Activated CD4-positive, alpha-beta T cell treated with anti-CD3 and anti-CD28 coated beads, Interleukin-2, Interleukin-6, amounts not matched to agents 100 ng/mL and 50 ng/mL, durations not matched to agents 16 hours and 8 hours (primary cell): ENCODE measurements at places on chromosomes 2 and 18.

- DNase-seq, result no peak
These were observed 92.5 kb downstream of the EML4 start for GRCh38 chr2:42261518-42262195.

- DNase-seq, result no peak
These were observed 60.0 kb upstream of the PSME4 start for GRCh38 chr2:54030806-54031205.

GRCh38 chr2:148350199-148350598 is 294.4 kb upstream of the EPC2 start:
- no peak for DNase-seq

DNA sequence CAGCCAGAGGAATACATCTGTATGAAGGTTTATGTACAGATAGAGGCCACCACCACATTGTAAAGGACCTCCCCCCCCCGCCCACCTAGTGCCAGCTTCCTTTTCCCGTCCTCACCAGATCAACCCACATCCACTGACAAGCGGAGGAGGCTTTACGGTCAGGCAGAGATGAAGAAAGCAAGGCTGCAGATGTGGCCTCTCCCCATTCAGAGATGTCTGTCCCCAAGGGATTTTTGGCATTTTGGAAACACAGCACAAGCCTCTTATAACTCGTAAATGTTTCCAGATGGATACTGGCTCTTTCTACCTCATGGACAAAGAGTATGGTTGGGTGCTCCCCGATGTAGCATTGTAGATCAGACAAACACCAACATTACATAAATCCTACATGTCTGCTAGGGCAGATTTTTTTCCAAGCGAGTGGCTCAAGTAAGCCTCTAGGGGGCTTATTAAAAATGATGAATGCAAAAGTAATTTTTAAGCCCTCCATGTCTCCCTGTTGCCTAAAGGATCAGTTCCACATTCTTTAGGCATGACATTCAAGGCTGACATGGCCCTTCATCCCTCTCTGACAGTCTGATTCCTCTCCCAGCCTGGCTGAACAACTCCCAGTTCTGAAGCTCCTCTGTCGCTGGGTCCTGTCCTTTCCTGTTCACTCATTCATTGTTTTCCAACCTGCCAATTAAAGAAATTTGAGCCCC is 11.7 kb downstream of the VIT start:
- DNase-seq, result no peak

DNA sequence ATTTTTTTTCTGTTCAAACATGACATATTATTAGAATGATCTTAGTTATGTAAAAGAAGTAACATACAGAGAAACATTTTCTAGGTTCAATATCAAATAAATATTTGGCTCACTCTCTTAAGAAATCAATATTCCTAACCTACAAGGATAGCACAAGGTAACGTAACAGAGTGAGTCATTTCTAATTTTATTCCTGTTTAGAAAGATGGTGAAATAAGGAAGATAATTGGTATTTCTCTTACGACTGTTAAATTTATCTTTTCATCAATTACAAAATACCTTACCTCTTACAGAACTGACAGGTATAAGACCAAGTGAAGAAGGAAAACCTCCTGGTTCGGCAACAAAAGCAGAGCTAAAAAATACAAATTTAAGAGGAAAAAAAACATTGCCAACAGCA is 45.1 kb downstream of the PRELID3A start:
- no peak for DNase-seq

DNA sequence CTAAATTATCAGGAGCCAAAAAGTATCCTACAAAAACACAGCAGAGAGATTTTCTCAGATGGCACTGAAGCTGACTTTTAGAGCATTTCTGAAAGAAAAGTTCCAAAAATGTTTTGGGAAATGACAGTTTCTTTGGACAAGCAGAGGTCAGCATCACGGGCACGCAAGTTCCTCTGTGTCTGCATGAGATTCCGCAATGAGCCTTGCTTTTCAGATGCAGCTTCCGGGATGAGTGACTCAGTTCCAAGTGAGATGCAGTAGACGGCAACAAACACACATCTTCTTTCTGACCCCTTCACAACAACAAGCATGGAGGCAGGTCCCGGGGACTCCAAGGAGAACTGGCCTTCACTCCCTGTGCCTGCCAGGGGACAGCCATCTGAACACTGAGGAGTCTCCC is 76.6 kb downstream of the EIPR1 start:
- no peak for DNase-seq

GRCh38 chr18:55054021-55054990 is 95.0 kb upstream of the CCDC68 start:
- no peak for DNase-seq

- DNase-seq, result no peak
These were observed 786.4 kb downstream of the RNF144A start for GRCh38 chr2:7703543-7704144.

DNA sequence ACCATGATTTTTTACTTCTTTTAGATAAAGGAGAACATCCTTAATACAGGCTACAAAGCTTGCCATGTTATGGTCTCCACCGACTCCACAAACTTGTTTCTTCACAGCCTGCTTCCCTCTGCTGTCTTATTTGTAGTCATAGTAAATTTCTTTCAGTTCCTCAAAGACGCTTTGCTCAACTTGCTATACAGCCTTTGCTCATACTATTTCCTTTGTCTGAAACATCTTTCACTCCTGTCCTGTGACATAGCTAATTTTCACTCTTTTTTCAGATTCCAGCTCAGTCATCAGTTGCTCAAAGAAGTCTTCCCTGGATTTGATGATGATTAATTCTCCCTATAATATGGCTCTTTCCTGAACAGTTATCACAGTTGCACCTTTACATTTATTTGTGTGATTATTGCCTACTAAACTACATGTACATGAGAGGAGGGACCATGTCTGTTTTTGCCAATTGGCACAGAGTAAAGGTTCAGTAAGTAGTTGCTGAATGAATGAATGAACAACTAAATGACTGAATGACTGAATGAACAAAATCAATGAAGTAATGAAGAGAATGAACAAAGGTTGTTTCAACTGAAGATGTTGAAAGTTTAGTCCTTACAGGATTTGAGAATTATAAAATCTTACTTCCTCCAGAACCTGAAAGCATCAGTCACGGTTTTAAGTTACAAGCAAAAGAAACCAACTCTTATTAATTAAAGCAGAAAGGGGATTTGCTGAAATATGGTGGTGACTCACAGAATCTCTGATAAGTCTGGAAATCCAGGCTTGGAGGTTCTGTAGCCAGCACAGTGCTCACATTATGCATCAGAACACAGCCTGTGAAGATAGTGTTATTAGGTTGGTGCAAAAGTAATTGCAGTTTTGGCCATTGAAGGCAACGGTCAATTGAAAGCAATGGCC is 186.4 kb upstream of the FAM98A start:
- no peak for DNase-seq

DNA sequence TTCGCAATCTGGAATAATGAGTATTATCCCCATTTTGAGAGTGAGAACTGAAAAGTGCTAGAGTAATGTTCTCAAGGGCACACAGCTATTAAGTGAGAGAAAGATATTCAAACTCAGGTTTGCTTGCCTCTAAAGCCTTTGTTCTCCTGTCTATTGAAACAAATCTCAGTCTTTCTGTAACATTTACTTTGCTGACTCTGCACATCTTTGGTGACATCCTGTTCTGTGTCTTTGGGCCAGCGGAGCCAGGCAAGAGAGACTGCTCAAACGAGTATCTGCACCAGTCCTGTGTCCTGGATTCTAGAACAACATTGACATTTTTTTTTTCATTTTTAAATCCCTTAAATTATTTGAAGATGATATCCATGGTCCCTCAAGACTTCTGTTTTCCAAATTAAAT is 1539.2 kb upstream of the PIK3C3 start:
- DNase-seq, result no peak

DNA sequence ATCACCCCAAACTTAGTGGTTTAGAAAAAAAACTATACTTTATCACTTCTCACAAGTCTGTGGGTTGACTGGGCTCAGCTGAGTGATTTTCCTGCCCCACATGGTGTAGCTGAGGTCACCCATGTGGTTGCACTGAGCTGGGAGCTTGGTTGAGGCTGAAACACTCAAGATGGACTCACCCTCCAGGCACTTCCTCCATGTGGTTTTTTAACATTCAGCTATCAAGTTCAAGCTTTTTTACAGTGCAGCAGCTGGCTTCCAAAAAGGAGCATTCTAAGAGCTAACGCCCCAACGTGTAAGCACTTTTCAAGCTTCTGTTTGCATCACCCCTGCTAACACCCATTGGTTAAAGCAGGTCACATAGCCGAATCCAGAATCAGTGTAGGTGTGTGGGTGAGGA is 105.9 kb upstream of the CREB1 start:
- peak; percentile 66 for DNase-seq

DNA sequence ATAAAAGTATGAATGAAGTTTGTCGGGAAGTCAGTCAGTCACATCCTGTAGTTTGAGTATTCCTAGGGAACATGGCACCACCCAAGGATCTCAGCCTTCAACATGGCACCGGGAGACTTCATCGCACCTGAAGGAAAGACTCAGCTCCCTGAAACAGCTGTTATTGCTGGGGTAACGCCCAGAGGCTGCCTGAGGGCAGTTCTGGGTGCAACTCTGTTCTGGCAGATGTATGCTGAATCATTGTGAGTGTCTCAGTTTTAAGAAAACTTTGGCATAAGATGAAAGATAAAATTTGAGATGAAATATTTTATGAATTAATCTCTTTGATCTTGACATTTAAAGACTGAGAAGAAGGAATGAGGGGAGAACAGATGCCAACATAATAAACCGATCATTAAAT is 49.9 kb upstream of the SERPINB2 start:
- DNase-seq, result no peak

GRCh38 chr18:73646196-73646595 is 501.4 kb downstream of the FBXO15 start:
- DNase-seq, result no peak

- DNase-seq, result no peak
These were observed 35.4 kb downstream of the HJURP start for GRCh38 chr2:233818639-233819621.

DNA sequence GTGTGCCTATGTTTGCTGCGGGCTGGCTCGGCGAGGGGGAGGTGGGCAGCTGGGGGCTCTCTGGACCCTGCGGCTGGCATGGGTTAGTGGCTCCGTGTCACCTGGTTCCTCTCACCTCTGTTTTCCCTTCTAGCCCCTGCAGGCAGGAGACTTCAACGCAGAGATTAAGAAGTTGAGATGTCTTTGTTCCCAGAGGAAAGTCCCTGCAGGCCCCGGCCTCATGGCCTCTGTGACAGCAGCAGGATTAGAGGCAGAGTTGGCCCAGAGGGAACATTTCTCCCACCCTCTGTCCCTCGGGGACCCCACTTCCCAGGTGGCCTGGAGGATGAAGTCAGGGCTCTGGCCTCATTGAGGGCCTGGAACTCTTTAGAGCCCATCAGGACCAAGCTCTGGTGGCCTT is 56.5 kb downstream of the HPCAL1 start:
- DNase-seq, result no peak

DNA sequence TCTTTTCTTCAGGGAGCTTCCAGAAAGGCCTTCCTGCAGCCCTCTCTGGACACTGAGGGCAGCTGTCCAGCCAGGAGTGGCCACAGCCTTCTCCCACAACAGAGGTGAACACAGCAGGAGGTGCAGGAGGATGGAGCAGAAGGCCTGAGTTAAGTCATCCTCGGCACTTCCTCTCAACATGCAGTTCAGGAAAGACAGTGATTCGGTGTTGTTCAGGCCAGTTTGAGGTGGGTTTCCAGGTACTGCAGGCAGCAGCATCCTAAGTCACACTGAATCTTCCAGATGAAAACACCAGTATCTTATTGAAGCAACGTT is 225.3 kb upstream of the PXDN start:
- DNase-seq, result no peak

- DNase-seq, result peak; percentile 53
These were observed 219.6 kb upstream of the RAB12 start for GRCh38 chr18:8389391-8390340.

DNA sequence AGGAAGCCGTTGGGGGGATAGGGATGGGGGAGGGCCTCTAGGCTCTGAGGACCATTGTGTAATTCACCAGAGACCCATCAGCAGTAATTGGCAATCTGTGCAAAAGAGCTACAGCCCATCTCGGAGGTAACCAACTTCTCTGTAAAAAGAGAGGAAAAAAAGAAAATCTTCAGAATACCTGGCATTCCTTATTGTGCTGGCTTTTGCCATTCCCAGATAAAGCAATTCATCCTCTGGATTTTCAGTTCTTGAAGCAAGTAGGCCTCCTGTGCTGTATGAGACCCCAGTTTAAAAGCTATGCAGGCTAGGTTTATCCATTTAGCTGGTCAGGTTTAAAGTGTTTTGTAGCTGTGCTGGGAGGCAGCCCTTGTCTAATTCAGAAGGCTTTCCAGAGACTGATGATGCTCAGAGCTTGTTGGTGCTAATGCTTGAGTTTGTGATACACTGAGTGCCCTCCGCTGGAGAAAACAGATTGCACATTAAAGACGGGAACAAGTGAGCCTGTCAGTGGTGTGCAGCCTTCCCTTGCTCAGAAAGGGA is at the start of gene LRRTM4:
LRRTM4 (minus strand) TSS at position 446 of the 540 bp plus-strand sequence.
- DNase-seq, result no peak

- no peak for DNase-seq
These were observed 28.0 kb downstream of the ZNF519 start for GRCh38 chr18:14104201-14104600.

DNA sequence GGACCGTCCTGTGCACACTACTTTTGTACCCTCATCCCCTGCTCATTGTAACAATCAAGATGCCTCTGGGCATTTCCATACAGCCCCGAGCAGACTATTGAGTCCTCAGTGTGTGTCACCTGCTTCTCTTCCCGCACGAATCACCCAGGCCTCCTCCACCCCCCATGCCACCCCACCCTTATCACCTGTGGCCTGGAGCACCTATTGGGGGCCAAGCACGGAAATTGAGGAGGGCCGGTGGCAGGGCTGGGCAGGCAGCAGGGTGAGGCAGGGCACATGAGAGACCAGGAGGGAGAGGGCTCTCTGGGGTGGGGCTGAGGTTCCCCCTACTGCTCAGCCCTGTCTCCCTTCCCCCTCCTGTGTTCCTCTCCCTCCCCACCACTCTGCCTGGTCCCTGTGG is 4.3 kb upstream of the NIFK start:
- no peak for DNase-seq

DNA sequence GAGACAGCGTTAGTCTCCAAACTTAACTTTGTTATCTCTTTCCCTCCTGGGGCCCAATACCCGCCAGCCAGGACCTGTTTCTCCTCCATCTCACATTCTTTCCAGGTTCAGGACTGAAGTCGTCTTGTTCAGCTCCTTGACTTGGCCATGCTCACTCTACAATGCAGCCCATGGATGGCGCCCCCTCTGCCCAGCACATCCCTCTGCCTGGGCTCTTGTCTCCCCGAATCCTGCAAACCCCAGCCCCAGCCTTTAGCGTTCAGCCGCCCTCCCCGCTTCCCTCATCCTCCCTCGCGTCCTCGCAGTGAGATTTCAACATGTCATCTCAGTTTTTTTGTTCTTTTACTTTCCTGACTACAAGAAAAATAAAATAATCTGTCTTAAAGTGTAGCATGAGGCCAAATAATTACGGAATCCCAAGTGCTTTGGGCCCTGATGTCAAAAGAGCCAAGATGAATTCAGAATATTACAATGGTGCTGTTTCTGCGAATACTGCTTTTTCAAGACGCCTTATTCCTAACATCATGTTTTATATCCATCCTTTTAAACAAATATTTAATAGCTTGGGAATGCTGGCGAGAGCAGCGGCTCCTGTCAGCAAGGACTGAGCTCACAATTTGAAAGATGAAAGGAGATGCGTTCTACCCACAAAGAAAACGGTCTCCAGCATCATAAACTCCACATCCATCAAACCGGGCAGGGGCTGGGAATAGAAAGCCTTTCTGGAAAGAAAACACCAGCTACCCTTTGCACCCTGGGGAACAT is 1.0 kb downstream of the FAM178B start:
- no peak for DNase-seq
